ENCODE measurements at places on chromosomes 1 and 21.

GRCh38 chr1:2050793-2051682 lies 827 bp downstream of the PRKCZ start:
- no peak for DNase-seq

DNA sequence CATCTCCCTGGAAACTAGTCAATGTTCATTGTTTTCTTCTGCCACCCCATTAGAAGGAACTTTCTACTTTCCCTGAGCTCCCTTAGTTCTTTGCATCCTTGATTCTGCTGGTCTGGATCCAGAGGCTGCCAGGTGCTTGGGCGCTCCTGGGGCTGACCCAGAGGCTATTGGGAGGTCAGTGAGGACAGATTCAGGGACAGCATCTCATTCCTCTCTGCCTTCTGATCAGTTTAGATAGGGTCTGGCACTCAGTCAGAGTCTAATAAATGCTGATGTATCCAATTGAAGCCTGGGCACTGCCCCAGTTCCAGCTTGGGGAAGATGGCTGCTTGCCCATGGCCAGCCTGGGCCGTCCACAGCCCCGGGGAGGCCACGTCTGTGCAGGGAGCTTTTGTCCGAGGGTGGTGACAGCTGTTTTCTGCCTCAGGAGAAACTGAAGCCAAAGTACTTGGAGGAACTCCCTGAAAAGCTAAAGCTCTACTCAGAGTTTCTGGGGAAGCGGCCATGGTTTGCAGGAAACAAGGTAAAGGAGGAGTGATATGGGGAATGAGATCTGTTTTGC lies 2.3 kb downstream of the GSTM1 start:
- DNase-seq: no peak

GRCh38 chr21:38303300-38303699 lies 46.5 kb downstream of the KCNJ15 start:
- DNase-seq: no peak

DNA sequence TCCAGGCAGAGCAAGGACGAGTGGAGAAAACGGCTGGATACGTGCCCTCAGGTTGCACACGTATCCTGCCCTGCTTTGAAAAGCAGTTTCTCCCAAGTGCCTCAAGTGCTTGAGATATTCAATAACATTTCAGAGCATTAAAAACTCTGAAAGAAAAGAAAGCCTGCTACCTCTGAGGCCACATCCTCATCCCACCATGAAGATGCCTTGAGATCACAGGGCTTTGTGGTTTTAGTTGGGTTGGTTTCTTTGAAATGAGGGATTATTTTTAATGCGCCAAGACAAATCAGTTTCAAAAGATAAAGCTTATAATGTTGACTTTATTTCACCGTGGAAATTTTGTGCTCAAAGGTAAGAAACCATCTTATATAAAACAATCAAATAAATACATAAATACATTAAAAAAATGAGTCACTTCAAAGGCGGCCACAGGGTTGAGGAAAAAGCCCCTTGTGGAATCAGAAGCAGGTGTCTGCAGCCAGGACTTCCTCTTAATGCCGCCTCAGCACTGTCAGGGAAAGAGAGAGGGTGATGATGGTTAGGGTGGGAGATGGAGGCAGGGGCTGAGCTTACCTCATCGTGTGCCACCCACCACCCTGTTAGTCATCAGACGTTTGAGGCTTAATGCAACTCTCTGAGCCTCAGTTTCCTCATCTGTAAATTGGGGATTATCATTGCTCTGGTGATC lies 1.4 kb downstream of the NPPB start:
- DNase-seq: no peak

DNA sequence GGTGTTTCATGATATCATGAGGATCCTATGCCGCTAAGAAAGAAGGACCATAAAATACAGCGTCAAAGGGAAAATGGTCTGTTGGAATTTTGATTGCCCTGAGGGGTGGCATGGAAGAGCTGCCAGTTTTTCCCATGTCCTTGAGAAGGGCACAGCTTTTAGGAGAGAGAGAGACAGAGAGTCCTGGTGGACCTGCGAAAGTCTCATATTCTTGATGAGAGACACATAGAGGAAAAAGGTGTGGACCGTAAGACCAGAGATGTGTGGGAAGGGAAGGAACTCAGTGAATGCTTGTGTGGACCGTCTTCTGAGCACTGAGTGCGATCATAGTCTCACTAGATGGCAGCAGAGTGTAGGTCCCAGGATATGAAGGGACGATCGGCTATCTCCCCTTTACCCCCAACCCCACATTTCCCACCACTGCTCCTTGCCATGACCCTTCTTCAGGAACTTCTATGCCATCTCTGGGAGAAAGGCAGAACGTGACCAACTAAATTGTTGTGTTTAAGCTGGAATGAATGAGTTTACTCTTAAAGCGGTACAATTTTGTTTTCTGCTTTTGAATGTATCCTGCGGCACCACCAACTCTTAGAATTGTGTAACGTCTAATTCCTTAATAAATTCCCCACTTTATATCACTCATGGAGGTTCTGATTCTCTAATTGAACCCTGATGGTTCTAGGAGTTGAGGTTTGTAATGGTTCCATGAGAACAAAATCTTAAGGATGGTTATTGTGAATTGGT lies 117.7 kb downstream of the CTH start:
- no peak for DNase-seq

- DNase-seq: no peak
Measured at GRCh38 chr1:17287130-17287776, 20.7 kb upstream of the PADI4 start.

GRCh38 chr21:44517175-44517899 lies 22.7 kb downstream of the KRTAP10-1 start:
- no peak for DNase-seq

GRCh38 chr1:87785386-87785785 lies 456.7 kb downstream of the LMO4 start:
- no peak for DNase-seq

GRCh38 chr1:105294838-105295237 lies 1545.1 kb downstream of the AMY1C start:
- DNase-seq: no peak

DNA sequence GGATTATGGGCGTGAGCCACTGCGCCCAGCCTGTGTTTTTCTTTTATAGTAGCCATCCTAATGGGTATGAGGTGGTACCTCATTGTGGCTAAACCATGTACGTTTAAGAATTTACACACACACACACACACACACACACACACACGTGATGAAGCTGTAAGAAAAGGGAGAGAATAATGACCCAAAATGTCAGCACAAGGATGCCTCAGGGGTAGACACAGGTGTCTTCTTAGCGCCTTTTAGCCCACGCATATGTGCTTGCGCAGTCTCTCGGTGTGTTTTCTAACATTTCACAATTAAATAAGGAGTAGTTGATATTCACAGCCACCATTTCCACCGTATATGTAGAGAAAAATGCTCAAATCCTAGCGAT lies 782 bp upstream of the PFKL start:
- peak; percentile 15 for DNase-seq

GRCh38 chr1:10613861-10614260 lies 139.1 kb downstream of the PEX14 start:
- DNase-seq: no peak

GRCh38 chr1:231857609-231858135 lies 231.1 kb downstream of the DISC1 start:
- DNase-seq: no peak

- no peak for DNase-seq
Measured at GRCh38 chr1:47367651-47368050, 34.1 kb downstream of the CMPK1 start.

DNA sequence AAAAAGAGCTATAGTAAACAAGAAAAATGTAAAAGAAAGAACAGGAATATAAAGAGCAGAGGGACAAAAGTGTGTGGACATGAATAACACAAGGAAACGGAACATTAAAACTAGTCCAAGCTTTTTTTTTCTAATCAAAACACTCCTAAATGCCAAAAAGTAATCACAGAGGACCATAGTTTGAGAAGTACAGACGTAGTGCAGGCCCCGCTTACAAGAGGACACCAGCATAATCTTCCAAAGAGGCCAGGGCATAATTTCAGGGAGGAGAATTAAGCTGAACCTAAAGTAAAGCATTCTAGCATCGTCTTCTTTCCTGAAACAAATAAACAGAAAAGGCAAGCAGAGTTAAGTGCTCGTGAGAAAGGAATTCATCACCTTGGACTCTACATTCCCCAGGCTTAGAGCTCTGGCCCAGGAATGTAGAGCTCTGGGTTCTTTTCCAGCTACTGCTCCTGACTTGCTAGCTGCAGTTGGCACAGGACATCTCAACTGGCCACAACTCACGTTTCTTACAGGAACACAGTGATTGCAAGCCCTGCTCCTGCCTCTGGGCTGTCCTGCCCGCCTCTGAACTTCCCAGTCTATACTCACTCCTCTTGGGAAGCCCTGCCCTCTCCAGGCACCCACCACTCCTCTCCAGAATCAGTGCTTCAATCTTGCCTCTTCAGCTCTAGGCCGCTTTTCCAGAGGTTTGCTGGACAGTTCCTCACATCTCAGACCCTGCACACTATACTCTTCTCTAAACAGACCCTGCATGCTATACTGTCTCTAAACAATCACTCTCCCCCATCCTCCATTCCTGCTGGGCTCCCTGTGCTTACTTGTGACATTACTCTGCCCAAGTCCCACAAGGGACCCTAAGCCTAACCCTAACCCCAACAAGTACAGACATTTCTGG lies 9.8 kb downstream of the RGS8 start:
- DNase-seq: no peak

DNA sequence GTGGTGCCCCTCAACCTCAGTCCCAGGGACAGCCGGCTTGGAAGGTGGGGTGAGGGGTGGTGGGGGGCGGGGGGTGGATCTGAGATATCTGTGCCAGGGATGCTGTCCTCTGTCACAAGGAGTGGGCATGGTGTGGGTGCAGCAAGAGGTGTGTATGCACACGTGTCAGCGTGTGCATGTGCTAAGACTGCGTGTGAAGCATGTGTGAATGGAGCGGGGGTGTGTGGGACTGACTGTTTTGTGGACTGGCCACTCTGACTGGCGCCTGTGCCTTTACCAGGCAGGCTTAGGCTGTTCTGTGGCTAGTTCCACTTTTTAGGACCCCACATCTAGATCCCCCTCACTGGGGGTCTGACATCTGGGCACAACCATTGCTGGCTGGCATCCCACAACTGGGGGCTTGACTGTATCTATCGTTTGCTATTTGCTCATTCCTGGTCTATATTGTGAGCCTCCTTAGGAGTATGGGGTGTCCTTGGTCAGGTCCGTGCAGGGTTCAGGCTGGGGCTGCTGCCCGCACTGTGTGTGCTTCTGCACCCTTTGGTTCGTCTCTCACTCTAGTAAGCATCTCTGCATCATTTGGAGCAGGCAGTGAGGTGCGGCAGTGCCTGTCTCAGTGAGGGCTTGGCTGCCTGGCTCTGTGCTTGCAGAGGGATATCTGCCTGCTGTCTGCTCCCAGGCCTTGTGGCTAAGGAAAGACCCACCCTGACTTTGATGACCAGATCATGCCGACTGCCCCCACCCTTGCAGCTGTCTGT lies 1.9 kb downstream of the AMPD2 start:
- DNase-seq: no peak

DNA sequence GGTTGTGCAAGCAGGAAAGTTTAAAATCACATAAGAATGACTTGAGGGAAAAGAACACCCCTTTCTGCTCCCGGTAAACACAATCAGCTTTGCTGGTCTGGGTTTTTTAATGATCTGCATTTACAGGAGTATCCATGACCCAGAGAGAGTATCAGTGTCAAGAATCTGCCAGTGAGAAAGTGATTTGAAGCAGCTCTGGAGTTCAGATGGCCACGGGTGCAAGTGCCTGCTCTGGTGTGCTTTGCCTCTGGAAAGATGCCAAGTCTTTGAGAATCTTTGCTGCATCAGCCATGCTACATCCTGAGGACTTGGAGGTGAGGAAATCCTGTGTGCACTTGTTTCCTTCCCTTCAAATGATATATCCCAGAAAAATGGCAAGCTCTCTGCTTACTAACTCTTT lies 18.6 kb upstream of the MYSM1 start:
- peak; percentile 17 for DNase-seq

- no peak for DNase-seq
Measured at GRCh38 chr1:199308349-199308846, 669.6 kb downstream of the PTPRC start.
